Effector memory CD4-positive, alpha-beta T cell (primary cell): ENCODE measurements at places on chromosomes 1 and 21.

DNA sequence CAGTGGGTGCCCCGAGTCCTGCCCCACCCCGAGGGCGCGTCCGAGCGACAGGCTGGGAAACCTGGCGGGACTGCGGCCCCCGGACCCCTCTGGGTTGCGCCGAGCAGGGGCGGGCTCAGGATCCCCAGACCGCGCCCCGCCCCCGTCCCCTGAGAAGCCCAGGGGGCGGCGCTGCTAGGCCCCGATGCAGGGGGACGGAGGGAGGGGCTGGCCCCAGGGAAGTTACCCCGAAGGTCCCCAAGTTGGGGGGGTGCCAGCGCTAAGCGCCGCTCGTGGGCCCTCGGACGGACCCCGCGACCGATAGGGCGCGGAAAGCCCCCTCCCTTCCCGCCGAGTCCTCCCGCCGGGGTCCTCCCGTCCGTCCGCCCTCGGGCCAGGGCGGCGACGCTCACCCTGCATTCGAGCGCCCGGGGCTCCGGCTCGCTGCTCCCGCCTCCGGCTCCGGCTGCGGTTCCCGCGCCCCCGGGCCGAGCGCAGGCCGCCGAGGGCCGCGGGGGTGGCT, 414 bp downstream of the GPR153 start:
- H3K27ac ChIP-seq: no peak overlapping the region
- H3K4me3 ChIP-seq: peak overlapping the region; percentile 59
- no peaks in the 10 kb centered on the region for H3K27me3 ChIP-seq

DNA sequence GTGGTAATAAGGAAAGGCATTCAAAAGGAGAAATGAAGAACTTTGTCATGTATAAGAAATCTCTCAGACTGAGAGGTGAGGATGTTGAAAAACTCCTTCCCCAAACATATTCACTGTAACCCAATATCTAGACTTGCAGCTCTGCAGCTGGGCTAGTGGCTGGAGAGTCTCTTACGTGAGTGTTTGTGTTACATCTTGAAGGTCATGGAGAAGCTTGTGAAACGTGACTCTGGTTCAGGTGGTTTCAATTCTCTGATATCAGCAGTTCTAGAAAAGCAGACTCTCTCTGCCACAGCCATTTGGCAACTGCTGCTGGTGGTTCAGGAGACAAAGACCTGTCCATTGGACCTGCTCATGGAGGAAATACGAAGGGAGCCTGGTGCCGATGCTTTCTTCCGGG, 55.0 kb upstream of the EPHA8 start:
- H3K4me1 ChIP-seq: no peaks in the 10 kb centered on the region
- H3K27ac ChIP-seq: no peak overlapping the region

DNA sequence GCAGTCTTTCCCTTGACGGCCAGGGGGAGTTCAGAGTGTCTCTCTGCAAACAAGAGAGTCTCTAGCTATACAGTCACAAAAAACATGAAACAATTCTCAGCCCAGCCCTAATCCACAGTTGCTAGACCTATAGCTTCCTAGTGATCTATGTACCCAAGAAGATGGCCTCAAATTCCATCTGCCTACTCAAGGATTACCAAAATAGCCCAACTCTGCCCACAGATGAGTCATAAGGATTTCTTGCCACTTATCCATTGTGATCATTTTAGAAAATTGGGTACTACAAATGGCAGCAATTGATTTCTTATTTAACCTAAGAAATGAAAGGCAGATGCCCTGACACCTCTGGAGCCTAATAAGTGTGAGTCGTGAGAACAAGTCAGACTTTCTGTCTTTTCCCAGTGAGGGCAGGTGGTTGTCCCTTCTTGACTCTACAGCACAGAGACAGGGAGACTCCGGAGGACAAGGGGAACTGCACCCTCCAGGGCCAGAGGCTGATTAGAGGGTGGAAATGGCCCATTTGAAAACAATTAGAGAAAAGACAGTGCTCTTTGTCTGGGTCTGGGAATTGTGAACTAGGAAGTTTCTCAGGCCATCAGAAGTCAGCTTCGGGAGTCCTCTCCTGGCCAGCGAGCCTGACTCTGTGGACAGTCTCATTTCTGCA, 65.4 kb downstream of the ABCA4 start:
- no peaks in the 10 kb centered on the region for H3K36me3 ChIP-seq
- no peak overlapping the region for H3K27ac ChIP-seq
- no peak overlapping the region for H3K4me3 ChIP-seq
- DNase-seq: no peak
- no peaks in the 10 kb centered on the region for H3K27me3 ChIP-seq
- H3K4me1 ChIP-seq: no peaks in the 10 kb centered on the region

DNA sequence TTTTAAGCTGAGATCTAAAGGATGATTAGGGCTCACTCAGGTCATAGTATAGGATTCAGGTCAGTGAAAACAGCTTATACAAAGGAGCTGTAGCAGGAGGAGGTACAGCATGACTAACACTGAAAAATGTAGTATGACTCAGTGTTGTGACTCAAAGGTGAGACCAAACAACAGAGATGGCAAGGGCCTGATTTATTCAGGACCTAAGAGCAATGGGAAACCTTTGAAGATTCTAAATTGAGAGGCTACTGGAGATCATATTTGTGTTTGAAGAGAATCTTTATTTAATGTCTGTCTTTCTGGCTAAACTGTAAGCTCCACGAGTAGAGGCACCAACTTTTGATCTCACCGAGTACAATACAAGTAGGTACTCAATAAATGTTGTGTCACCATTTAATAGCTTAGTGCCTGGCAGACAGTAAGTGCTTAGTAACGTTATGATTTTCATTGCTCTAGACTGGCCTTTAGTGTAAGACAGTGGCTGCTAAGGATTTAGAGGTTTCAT, 43.5 kb downstream of the PRKAA2 start:
- DNase-seq: no peak
- no peak overlapping the region for H3K4me3 ChIP-seq
- H3K27ac ChIP-seq: no peak overlapping the region
- H3K36me3 ChIP-seq: no peaks in the 10 kb centered on the region
- H3K4me1 ChIP-seq: no peaks in the 10 kb centered on the region
- no peaks in the 10 kb centered on the region for H3K27me3 ChIP-seq

DNA sequence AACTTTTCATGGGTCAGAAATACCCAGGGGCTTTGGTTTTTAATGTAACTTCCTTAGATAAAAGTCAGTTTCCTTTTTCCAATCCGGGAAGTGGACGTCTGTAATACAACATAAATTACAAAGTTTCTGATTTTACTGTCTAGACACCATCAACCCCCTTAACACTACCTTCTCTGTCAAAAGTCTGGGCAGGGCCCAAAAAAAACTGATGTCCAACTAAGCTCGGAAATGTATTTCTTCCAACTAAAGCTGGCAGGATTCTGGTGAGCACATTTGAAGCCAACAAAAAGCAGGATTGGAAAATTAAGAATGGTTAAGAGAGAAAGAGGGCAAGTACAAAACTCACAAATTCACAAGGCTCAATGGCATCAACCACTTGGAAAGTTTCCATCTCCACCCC, 24.3 kb downstream of the DDAH1 start:
- DNase-seq: no peak
- no peaks in the 10 kb centered on the region for H3K4me1 ChIP-seq
- no peak overlapping the region for H3K27ac ChIP-seq
- H3K4me3 ChIP-seq: no peak overlapping the region
- H3K27me3 ChIP-seq: no peaks in the 10 kb centered on the region

DNA sequence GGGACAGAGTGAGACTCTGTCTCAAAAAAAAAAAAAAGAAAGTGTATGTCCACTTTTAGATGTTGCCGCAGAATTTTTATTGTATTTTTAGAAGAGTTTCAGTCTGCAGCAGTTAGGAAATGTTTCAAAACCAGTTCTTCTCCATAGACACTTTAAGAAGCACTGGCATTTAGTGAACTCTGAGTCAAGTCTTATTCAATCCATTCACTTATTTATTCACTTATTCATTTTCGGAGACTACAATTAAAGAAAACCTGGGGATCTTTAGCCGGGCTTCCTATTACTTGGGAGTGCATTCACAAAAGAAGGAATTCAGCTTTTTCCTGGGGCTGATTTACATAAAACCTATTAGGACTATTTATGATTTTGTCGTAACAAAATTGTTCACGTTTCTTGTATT, 12.3 kb downstream of the RCAN3 start:
- no peak overlapping the region for H3K4me3 ChIP-seq
- DNase-seq: no peak
- H3K27me3 ChIP-seq: no peaks in the 10 kb centered on the region

- no peaks in the 10 kb centered on the region for H3K27me3 ChIP-seq
- H3K27ac ChIP-seq: no peak overlapping the region
- no peaks in the 10 kb centered on the region for H3K4me1 ChIP-seq
- H3K4me3 ChIP-seq: no peak overlapping the region
- no peak for DNase-seq
These were observed 45.8 kb downstream of the MIGA1 start for GRCh38 chr1:77825131-77825709.

- DNase-seq: no peak
- no peaks in the 10 kb centered on the region for H3K27me3 ChIP-seq
- H3K27ac ChIP-seq: no peak overlapping the region
- H3K4me3 ChIP-seq: no peak overlapping the region
- H3K36me3 ChIP-seq: no peaks in the 10 kb centered on the region
- no peaks in the 10 kb centered on the region for H3K4me1 ChIP-seq
These were observed 293.2 kb downstream of the DUSP10 start for GRCh38 chr1:221448585-221449175.

DNA sequence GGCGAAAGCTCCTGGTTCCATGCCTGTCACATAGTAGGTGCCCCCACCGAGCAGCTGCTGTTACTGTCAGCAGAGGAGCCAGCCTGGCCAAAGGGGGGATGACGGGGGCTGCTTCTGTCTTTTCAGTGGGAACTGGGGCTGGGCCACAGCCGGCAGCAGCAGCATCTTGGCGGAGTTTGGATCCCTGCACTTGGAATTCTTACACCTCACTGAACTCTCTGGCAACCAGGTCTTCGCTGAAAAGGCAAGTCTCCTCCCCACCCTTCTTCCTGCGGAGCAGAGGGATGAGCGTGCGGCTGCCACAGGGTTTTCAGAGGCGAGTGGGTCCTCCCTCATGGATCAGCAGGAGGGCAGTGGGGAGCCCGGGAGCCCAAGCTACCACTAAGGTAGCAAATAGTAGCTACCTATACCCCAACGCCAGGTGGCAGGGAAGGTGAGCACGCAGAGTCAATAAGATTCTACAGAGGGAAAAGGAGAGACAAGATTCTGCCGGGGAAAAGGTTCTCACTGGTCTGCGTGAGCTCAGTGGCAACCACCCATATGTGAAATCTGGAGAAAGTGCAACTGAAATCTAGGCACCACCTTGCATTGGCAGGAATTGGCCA, 41.4 kb upstream of the SELENON start:
- no peak for DNase-seq
- no peaks in the 10 kb centered on the region for H3K27me3 ChIP-seq
- no peak overlapping the region for H3K4me3 ChIP-seq
- no peak overlapping the region for H3K27ac ChIP-seq
- peaks cover 8% of the 10 kb centered on the region for H3K36me3 ChIP-seq

DNA sequence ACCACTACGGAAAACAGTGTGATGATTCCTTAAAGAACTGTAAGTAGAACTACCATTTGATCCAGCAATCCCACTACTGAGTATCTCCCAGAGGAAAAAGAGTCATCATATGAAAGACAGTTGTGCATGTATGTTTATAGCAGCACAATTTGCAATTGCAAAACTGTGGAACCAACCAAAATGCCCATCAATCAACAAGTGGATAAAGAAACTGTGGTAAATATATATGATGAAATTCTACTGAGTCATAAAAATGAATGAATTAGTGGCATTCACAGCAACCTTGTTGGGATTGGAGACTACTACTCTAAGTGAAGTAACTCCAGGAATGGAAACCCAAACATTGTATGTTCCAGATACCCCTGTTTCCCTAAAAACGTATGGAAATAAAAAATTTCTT, 337.0 kb upstream of the PTBP2 start:
- no peak for DNase-seq
- no peaks in the 10 kb centered on the region for H3K36me3 ChIP-seq

- no peak overlapping the region for H3K4me3 ChIP-seq
- H3K27me3 ChIP-seq: peaks cover 15% of the 10 kb centered on the region
- DNase-seq: no peak
- peaks cover 12% of the 10 kb centered on the region for H3K4me1 ChIP-seq
- H3K27ac ChIP-seq: no peak overlapping the region
These were observed 5.4 kb downstream of the NPR1 start for GRCh38 chr1:153683854-153684253.

DNA sequence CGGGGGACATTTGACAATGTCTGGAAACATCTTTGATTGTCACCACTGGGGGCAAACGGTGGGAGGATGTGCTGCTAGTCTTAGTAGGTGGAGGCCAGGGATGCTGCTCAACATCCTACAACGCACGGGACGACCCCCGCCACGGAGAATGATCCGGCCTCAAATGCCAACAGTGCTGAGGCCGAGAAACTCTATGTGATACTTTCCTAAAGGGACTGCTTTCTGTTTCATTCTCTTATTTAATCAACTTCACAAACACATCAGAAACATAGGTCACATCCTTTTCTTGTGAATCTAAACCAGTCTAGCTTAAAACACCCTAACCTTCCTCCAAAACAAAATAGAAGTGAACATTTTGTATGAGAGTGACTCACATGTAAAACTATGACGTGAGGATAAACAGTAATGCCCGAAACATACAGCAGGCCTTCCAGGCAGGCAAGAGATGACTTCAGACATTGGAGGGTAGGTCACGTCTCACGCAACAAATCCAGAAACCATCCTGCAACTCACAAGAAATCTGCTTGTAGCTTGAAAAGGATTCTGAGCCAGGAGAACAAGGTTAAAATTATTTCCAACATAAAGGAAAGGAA, 37.2 kb upstream of the ETS2 start:
- no peaks in the 10 kb centered on the region for H3K36me3 ChIP-seq
- no peak overlapping the region for H3K4me3 ChIP-seq
- peaks cover 6% of the 10 kb centered on the region for H3K4me1 ChIP-seq
- no peak for DNase-seq
- no peak overlapping the region for H3K27ac ChIP-seq

GRCh38 chr21:25561668-25562641, 45.3 kb downstream of the MRPL39 start:
- peak; percentile 61 for DNase-seq
- no peaks in the 10 kb centered on the region for H3K36me3 ChIP-seq
- H3K4me3 ChIP-seq: peak overlapping the region; percentile 72
- no peaks in the 10 kb centered on the region for H3K27me3 ChIP-seq
- H3K4me1 ChIP-seq: peaks cover 37% of the 10 kb centered on the region

GRCh38 chr1:77400781-77401180, 119.0 kb downstream of the AK5 start:
- H3K36me3 ChIP-seq: no peaks in the 10 kb centered on the region
- no peaks in the 10 kb centered on the region for H3K4me1 ChIP-seq
- H3K27me3 ChIP-seq: no peaks in the 10 kb centered on the region
- no peak for DNase-seq
- H3K4me3 ChIP-seq: no peak overlapping the region

DNA sequence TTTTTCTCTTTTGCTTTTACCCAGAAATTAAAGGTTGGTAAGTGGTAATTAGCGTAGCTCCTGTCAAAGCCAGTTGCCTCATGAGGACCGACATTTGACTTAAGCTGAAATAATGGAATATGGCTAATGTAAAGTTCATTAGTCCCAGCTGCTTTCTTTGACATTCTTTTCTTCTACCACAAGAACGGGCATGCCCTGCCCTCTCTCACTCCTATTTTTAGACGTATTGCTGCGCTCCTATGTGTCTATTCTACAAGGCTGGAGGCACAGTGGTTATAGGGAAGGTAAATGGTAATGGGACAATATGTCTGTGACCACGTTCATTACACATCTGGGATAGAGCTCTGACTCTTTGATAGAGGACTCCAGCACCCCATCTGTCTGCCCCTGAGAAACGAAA, 6.8 kb downstream of the CORT start:
- H3K27ac ChIP-seq: no peak overlapping the region
- peaks cover 6% of the 10 kb centered on the region for H3K36me3 ChIP-seq
- H3K4me3 ChIP-seq: no peak overlapping the region
- H3K4me1 ChIP-seq: no peaks in the 10 kb centered on the region

- no peak overlapping the region for H3K4me3 ChIP-seq
- no peaks in the 10 kb centered on the region for H3K36me3 ChIP-seq
- no peak overlapping the region for H3K27ac ChIP-seq
- DNase-seq: no peak
These were observed 796 bp downstream of the S100A7 start for GRCh38 chr1:153459655-153460054.
